Kidney (tissue), 22 donors: ENCODE measurements at places on chromosomes 3 and 15. TPM values are rescaled to one million over a fixed set of nuclear protein-coding genes. Genes with fewer than 3 reads are reported as not detected.
A peak's percentile ranks its signal among the peaks of the same experiment; 100 is the strongest.

DNA sequence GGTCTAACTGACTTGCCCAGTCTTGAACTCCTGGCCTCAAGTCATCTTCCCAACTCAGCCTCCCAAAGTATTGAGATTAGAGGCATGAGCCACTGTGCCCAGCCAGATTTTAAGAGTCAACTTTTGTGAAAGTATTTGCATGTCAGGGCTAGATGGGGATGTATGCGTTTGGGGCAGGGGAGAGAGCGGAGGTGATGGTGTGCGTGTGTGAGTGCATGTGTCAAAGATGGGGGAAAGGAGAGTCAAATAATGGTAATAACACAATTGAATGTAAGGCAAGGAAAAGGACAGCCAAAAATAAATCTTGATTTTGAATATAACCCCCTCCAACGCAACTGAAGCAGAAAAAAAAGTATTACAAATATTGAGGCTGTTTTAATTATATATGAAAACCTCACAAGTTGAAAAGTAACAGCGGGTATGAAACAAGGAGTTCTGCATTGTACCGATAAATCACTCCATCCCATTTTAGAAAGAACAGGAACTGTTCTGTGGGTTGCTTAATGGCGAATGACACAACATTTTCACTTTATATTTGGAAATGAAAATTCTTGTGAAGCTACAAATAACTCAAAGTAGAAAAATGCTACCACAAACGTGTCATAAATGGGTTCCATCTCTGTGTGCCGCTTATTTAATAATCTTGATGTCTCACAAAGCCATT is 29.9 kb upstream of the LDHAL6B start:
- no peak for DNase-seq
- no peak overlapping the region for H3K4me3 ChIP-seq
- no peaks in the 10 kb centered on the region for H3K4me1 ChIP-seq
- H3K36me3 ChIP-seq, result peaks cover 7% of the 10 kb centered on the region
- no peaks in the 10 kb centered on the region for H3K27me3 ChIP-seq

DNA sequence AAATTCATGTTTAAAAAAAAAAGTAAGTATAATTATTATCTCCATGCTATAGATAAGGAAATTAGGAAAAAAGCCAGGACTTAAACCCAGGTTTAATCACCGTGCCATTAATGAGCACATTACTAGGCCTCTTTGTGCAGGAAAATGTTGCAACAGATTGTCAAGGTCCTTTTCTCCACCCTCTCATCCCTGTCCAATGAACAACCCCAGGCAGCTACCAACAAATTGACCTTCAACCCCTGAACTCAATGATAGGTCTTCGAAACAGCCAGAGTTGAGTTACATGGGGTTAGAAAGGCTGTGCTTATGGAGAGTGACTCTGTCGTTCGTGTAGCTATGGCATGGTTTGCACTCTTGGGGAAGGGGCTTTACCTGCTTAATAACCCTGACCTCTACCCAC is 84.2 kb upstream of the CTNNB1 start:
- no peaks in the 10 kb centered on the region for H3K36me3 ChIP-seq
- no peak overlapping the region for H3K4me3 ChIP-seq
- no peaks in the 10 kb centered on the region for H3K27me3 ChIP-seq
- H3K27ac ChIP-seq, result no peak overlapping the region

DNA sequence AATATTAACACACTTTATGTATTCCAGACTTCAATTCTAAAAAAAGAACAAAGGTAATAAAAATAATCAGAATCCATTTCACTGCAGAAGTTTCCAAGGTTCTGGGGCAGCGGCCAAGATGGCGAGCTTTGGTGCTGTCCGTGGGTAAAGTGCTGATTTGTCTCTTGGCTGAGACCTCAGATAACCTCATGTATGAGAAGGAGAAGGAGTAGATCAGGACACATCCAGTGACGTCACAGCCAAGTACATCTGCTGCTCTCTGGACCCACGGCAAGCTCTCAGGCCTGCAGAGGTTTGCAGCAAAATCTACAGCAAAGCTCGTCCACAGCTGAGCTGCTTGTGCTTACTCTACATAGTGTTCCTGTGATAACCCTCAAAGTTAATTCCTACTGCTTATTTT is 165.7 kb downstream of the MAGI1 start:
- no peak for DNase-seq
- no peaks in the 10 kb centered on the region for H3K36me3 ChIP-seq
- no peak overlapping the region for H3K27ac ChIP-seq

GRCh38 chr15:90211440-90212143 is 10.5 kb downstream of the SEMA4B start:
- H3K27me3 ChIP-seq, result no peaks in the 10 kb centered on the region
- H3K36me3 ChIP-seq, result no peaks in the 10 kb centered on the region
- peaks cover 20% of the 10 kb centered on the region for H3K4me1 ChIP-seq
- no peak for DNase-seq
- peak overlapping the region; percentile 85 for H3K27ac ChIP-seq

The PSMA4 gene
- 118 TPM for total RNA-seq

GRCh38 chr3:126525091-126525852 is 1.3 kb downstream of the CHST13 start:
- H3K4me3 ChIP-seq, result peak overlapping the region; percentile 54
- peaks cover 5% of the 10 kb centered on the region for H3K4me1 ChIP-seq
- no peaks in the 10 kb centered on the region for H3K36me3 ChIP-seq
- H3K27ac ChIP-seq, result no peak overlapping the region

The CTXN2 gene
- total RNA-seq, result 0.06 TPM

DNA sequence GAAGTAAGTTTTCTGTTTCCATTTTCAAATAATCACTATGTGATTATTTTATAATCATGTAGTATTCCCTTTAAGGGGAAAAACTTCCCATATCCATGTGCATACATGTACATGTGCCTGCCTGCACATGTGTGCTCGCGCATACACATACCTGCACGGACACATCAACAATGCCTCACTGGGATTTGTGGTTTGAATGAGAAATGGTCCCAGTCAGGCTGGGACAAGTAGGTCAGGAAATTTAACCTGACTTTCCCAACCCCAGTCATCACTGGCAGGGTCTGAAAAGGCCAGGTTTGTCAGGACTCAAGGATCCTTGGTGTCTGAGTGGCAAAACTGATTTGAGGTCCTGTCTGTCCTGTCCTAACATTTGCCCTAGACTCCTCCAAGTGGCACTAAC is 109.3 kb upstream of the MRPS22 start:
- H3K4me1 ChIP-seq, result no peaks in the 10 kb centered on the region
- H3K27me3 ChIP-seq, result no peaks in the 10 kb centered on the region
- no peaks in the 10 kb centered on the region for H3K36me3 ChIP-seq
- H3K27ac ChIP-seq, result no peak overlapping the region
- no peak for DNase-seq
- no peak overlapping the region for H3K4me3 ChIP-seq

DNA sequence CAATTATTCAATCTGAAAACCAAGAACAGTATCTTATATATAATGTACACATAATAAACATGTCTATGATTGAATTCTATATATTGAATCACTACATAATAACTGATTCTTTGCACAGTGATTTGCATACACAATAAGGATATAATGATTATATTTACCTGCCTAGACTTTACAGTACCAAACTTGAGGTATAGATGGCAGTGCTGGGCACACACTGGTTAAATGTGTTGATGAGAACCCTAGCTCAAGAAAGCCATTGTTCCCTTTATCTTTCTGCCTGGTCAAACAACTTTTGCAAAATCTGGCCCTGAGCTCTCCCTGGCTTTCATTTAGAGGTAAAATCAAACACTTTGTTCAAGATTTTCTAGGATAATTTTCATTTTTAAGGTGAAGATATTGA is 697.7 kb downstream of the TUSC7 start:
- no peaks in the 10 kb centered on the region for H3K36me3 ChIP-seq
- no peak overlapping the region for H3K4me3 ChIP-seq
- DNase-seq, result no peak
- H3K27ac ChIP-seq, result no peak overlapping the region
- H3K4me1 ChIP-seq, result no peaks in the 10 kb centered on the region

GRCh38 chr15:98440917-98441316 is 207.4 kb upstream of the IGF1R start:
- peaks cover 2% of the 10 kb centered on the region for H3K4me1 ChIP-seq
- no peak overlapping the region for H3K27ac ChIP-seq
- H3K36me3 ChIP-seq, result no peaks in the 10 kb centered on the region
- H3K27me3 ChIP-seq, result no peaks in the 10 kb centered on the region
- H3K4me3 ChIP-seq, result no peak overlapping the region

DNA sequence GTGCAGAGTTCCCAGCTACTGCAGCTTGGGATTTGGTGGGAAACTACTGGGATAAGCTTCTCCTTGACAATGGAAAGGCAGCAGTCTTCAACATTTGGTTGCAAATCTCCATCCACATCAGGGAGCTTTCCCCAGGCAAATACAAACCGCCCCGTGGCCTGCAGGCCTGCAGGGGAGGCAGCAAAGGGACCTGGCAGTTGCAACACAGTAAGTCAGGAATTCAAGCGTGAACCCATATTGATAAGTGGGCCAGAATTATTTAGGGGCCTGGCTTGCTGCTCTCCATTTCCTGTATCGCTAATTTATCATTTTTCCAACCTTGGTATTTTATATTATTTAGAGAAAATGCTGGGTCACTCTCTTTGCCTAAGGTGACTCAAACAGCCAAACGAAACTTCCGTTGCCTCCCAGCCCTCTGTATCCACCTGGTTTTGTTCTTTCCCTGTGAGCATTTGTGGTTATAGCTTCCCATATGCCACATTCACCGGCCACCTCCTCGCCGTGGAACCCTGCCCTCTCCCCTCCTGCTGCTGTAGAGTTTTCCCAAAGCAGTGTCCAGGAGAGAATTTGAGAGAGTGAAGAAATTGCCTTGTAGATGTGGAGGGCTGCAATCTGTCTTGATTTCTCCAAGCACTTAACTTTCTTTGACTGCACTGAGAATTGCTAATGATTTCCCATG is 34.8 kb downstream of the B3GALNT1 start:
- no peak for DNase-seq
- H3K27me3 ChIP-seq, result no peaks in the 10 kb centered on the region
- no peaks in the 10 kb centered on the region for H3K4me1 ChIP-seq
- H3K4me3 ChIP-seq, result no peak overlapping the region
- no peak overlapping the region for H3K27ac ChIP-seq

GRCh38 chr3:66095295-66096001 is 56.7 kb upstream of the MAGI1 start:
- DNase-seq, result no peak
- H3K27ac ChIP-seq, result no peak overlapping the region
- H3K4me3 ChIP-seq, result no peak overlapping the region
- H3K4me1 ChIP-seq, result no peaks in the 10 kb centered on the region
- H3K27me3 ChIP-seq, result no peaks in the 10 kb centered on the region
- H3K36me3 ChIP-seq, result no peaks in the 10 kb centered on the region

The SLC28A1 gene
- total RNA-seq, result 12.8 TPM

- H3K4me1 ChIP-seq, result no peaks in the 10 kb centered on the region
- no peaks in the 10 kb centered on the region for H3K27me3 ChIP-seq
- no peak overlapping the region for H3K4me3 ChIP-seq
- DNase-seq, result no peak
- no peak overlapping the region for H3K27ac ChIP-seq
Observed at GRCh38 chr15:92324101-92324963, 69.3 kb upstream of the ST8SIA2 start.
